ENCODE measurements at places on chromosomes 1 and 21.
A peak's percentile ranks its signal among the peaks of the same experiment; 100 is the strongest.

GRCh38 chr1:45880930-45881329, 77.5 kb downstream of the MAST2 start:
- no peak for DNase-seq

- DNase-seq = no peak
Measured at GRCh38 chr1:110455151-110455550, 4.2 kb downstream of the PROK1 start.

- DNase-seq = no peak
Measured at GRCh38 chr1:164667001-164667400, 108.0 kb downstream of the PBX1 start.

DNA sequence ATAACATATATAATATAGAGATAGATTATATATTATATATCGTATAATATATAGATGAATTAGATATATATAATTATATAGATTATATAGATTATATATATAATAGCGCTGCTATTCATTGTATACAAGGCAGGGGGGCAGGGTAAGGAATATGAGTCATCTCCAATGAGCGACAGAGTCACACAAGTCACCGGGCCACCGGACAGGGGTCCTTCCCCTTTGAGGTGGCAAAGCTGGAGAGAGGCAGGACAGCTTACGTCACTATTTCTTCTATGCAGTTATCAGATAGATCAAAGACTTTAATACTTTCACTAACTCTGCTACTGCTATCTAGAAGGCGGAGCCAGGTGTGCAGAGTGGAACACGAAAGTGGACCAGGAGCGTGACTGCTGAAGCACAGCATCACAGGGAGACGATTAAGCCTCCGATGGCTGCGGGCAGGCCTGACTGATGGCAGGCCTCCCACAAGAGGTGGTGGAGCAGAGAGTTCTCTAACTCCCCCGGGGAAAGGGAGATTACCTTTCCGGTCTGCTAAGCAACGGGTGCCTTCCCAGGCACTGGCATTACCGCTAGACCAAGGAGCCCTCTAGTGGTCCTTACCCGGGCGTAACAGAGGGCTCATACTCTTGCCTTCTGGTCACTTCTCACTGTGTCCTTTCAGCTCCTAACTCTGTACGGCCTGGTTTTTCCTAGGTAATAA, 2154.7 kb downstream of the MRPL39 start:
- no peak for DNase-seq

DNA sequence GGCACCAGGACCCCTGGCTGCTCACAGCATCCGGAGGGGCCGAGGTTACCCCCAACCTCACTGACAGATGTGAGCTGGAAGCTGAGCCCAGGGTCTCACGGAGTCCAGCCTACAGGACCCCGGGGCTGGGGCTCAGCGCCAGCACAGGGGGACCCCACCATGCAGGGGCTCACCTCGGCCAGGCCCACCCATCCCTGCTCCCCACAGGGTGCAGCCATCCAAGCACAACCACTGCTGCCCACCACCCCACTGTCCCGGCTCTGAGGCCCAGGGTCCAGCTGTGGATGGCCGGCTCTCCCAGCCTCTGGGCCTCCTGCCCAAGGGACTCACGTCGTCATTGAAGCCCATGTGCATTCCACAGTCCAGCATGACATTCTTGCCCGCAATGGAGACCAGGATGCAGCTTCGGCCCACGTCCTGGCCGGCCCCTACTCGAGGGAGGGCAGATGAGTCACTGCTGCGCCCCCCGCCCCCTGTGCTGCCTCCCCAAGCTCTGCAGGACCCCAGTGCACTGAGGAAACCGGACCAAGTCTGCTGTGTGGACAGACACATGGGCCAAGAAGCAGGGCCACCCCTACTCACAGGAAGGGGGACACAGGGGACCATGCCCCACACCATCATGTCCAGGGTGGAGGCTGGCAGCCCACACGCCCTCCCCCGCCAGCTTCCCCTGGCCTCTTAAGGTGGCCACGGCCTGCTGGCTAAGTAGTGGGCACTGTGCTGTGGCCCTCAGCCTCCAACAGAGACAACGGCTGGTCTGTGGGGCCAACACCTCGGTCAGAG, 3.6 kb downstream of the INTS11 start:
- no peak for DNase-seq

DNA sequence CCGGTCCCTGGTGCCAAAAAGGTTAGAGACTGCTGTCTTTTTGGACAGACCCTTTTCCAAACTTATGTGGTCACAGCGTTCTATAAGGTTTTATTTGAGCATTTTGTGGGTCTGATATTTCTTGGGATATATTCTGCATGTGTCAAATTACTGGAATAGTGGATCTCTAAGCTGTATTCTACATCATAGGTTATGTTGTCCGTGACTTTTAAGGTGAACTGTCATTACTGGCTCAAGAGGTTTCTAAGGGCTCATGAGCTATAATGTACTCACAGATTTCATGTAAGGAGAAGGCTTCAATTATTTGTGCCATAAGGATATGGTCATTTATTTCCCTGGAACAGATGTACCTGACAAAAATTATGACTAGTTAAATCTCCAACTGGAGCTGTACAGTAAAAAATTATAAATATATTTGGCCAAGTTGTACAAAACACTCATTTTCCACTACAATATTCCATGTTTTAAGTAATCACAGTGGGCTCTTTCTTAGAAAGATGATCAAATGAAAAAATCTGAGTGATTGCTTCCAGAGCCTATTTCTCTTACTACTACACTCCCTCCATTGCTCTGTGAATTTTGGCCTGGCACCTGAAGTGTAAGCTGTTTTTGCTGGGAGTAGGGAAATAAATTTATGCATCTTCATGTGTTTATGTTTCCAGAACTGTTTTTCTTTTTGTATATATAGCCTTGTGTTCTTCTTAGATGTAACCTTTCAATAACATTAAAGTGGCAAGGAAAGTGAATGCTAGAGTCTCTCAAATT, 538.1 kb upstream of the ZRANB2 start:
- DNase-seq = no peak

DNA sequence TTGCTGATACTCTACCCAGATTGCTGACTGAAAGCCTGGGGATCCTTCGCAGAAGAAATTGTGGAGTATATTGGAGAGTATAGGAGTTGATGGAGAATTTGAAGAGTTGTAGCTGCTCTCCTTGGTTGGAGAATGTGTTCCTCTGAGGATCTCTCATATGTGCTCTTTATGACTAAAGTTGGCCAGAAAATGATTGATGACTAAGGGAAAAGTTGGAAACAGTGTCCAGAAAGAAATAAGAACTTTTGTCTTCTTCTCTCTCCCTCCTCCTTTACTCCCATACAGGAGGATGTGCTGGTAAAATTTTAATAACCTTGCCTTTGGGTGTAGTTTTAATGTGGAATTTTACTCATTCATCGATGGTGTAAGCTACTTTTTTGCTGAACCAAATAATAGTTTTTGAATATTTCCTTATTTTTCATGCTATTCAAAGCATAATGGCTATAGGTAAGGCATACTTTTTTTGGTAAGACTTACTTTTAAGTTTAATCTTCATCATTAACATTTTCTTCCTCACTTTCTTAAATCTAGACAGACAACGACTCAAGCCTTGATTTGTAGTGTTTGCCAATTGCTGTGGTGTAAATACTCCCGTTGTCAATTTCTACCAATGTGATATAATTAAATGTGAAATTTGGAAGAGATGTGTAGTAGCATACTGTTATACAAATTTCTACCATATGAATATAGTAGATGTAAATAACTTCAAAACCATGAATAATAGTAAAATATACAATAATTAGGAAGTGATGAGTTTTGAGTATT, 13.7 kb downstream of the C1orf141 start:
- DNase-seq = no peak

GRCh38 chr1:94039871-94040569, 80.9 kb downstream of the ABCA4 start:
- DNase-seq = no peak

- no peak for DNase-seq
Measured at GRCh38 chr1:101511202-101511891, 274.5 kb downstream of the S1PR1 start.

DNA sequence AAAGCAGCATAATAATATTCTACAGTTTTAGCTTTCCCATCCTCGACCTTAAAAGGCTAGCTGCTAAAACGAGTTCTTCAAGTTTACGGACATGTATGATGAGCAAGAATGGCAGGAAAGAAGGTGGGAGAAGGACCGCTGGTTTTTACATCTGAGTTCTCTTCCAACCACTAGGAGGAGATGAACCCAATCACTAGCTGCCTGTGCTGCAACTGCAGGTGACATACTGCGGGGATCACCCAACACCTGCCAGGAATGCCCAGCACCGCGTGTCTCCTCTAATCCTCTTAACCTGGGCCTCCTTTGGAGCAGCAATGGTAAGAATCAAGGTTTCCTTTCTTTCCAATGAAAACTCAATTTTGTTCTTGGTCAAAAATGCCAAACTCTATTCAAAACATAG, 23.5 kb downstream of the TOR3A start:
- DNase-seq = no peak

DNA sequence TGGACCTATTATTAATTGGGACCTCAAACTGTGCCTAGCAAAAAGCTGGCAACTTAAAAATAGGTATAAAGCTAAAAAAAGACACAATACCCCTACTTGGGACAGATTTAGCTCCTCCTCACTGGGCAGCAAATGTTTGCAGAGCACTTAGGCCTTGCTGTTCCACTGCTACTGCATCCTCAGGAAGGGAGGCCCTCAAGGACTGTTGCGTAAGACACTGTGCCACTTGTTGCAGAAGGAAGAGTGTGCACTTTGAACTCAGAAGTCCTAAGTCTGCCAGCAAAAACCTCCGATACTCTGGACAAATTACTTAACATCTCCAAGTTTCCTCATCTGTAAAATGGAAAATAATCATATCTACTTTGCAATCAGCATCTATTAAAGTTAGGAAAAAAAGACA, 322.9 kb downstream of the BARHL2 start:
- no peak for DNase-seq

- no peak for DNase-seq
Measured at GRCh38 chr1:210915890-210916507, 217.9 kb downstream of the KCNH1 start.

- DNase-seq = no peak
Measured at GRCh38 chr21:38597421-38597820, 99.1 kb upstream of the ERG start.

DNA sequence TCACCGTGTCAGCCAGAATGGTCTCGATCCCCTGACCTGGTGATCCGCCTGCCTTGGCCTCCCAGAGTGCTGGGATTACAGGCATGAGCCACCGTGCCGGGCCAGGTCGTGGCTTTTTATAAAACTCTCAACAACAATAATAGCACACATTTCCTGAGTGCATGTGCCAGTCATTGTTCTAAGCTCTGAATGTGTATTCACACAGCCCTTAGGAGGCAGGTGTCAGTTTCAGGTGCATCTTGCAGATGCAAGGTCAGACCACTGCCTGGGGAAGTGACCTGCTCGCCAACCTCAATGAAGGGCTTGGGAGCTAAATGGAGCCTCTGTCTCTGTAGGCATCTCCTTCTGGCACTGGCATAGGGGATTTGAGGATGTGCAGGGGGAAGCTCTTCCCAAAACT, 1.6 kb upstream of the LEFTY2 start:
- DNase-seq = no peak

- no peak for DNase-seq
Measured at GRCh38 chr1:193260056-193260745, 73.8 kb upstream of the B3GALT2 start.

GRCh38 chr1:51933344-51933743, 54.8 kb upstream of the NRDC start:
- no peak for DNase-seq

DNA sequence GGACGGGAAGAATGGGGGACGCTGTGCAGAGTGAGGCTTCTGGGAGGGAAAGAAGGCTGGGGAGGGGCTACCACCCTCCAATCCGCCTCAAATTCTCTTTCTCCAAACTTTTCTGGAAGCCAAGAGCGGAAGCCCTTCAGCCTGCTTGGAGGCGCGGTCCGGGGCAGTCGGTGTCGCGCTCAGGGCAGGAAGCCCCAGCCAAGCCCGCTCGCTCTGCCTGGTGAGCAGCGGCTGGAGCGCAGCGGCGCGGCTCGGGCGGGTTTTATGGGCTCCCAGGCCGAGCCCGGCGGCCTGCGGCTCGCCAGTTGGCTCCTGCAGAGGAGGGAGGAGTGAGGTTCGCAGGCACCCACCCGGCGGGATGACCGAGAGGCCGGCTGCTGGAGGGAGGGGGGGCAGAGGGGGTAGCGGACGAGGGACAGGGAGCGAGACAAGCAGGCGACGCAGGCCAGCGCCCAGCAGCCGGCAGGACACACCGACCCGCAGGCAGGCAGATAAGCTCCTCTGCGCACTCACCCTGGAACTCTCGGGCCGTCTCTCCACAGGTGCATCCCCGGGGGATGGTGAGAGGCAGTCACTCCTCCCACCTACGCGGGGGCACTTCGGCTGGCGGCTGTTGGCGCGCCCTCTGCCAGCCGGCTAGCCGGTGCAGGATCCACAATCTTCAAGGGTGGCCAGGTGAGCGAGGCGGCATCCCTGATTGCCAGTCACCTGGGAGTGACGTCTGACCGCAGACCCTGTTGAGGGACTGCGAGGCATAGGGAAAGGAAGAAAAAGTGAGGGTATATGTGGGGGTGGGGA, at the start of gene AVPR1B:
Gene AVPR1B, minus strand, starts transcription at position 238 of the 798 bp plus-strand sequence. CDS start 498 bp downstream, outside the sequence.
- DNase-seq = no peak

- no peak for DNase-seq
Measured at GRCh38 chr1:167512046-167512654, 6.2 kb downstream of the CD247 start.

GRCh38 chr1:101363891-101364318, 127.1 kb downstream of the S1PR1 start:
- no peak for DNase-seq

GRCh38 chr1:248791010-248791409, 34.7 kb downstream of the SH3BP5L start:
- DNase-seq = no peak

GRCh38 chr1:235051521-235051920, 77.1 kb downstream of the TOMM20 start:
- DNase-seq = no peak

GRCh38 chr1:150530491-150531159, 15.1 kb downstream of the FALEC start:
- DNase-seq = no peak

- no peak for DNase-seq
Measured at GRCh38 chr1:76075877-76076276, 1.3 kb downstream of the ST6GALNAC3 start.

DNA sequence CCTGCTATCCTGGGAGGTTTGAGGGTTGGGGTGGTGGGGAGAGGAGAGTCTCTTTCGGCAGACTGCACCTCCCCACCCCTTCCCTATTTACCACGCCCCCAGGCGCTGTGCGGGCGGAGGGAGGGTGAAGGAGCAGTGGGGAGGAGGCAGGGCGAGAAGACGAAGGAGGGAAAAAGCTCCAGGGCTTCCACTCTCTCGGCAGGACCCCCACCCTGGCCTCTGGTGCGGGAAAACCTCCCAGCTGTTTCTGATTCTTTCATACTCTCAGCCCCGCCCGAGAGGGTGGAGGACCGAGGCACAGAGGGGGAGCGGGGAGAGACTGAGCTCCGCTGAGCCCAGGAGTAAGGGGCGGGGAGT, 866 bp upstream of the WNT2B start:
- DNase-seq = peak; percentile 16
